Muscle of leg (tissue), 16 donors: ENCODE measurements at places on chromosomes 2 and 18.

- DNase-seq: no peak
Observed at GRCh38 chr18:51128533-51128932, 68.9 kb downstream of the MEX3C start.

GRCh38 chr2:109155553-109156451, 26.8 kb downstream of the SH3RF3 start:
- no peak for DNase-seq

GRCh38 chr2:140454717-140455116, 1674.5 kb upstream of the NXPH2 start:
- peak; percentile 24 for DNase-seq

DNA sequence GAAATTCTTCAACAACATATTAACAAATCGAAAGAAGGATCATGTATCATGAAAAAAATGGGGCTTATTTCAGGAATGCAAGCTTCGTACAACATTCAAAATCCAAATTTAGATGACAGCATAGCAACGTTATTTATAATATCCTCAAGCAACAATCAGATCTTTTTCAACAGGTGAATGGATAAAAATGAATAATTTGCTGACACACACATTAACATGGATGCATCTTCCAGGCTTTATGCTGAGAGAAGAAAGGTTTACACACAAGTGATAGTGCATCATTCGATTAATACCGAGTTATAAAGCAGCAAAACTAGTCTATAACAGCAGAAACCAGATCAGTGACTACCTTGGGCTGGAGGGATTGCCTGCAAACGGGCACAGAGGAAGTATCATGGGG, 209.5 kb upstream of the TPO start:
- DNase-seq: no peak
